ENCODE measurements at places on chromosomes 7 and 10.

GRCh38 chr7:8516976-8517375 is 83.6 kb downstream of the NXPH1 start:
- DNase-seq = no peak

DNA sequence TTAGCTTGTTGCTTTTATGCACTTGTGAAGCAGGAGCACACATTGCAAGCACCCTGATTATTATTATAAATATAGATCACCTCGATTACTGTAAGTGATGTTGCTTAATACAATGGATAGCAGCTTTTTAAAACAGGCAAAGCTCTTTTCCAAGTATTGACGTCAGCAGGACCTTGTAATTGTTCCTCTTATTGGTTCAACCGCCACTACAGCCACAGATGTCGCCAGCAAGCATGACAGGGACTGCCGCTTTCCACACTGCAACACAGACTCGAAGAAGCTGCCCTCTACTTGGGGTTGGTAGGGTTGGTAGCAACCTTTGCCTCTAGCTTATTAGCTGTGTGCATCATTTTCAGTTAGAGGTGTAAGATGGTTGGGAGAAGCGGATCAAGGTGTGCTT is 167.6 kb downstream of the ZNF365 start:
- no peak for DNase-seq

- no peak for DNase-seq
Measured at GRCh38 chr10:110617425-110618229, 26.5 kb upstream of the RBM20 start.

DNA sequence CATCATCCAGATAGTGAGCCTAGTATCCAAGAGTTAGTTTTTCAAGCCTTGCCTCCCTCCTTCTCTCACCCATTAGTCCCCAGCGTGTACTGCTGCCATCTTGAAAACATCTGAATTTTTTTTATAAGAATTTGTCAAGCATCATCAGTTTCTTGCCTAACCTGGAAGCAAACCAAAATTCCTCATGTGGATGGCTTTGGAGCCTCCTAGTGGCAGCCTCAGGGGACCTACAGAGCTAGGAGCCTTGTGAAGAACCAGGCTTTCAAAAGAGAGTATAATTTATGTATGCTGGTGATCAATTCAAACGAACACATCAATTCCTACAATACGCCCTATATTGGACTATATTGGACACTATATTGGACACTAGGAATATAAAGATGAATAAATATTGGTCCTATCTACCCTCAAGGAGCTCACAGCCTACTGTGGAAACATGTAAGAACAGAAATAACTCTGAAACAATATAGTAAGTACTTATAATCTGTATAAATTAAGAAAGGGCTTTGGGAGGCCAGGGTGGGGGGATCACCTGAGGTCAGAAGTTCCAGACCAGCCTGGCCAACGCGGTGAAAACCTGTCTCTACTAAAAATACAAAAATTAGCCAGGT is 63.4 kb downstream of the HPSE2 start:
- DNase-seq = no peak

GRCh38 chr10:97063271-97063982 is 122.3 kb downstream of the SLIT1 start:
- no peak for DNase-seq

DNA sequence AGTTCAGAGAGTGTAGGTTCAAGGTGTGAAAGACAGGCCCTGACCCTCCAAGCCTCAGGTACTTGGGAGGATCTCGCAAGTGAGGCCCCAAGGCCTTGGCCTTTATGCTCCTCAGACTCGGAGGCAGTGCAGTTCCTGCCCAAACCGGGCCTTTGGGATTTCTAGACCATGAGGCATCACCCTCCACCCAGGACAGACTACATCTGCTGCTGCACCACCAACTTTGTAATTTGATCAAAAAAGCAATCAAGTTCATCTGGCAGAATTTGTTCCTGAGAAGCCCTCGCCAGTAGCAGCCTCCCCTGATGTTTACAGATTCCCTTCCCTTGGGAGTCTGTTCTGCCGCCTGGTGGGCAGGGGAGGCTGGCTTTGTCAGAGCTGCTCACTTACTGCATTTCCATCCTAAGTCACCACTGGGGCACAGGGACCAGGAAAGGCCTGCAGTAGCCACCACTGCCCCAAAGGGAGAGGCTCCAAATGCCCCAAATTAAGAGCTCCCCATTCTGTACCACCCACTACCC is 2.1 kb downstream of the CAMK2G start:
- DNase-seq = no peak

DNA sequence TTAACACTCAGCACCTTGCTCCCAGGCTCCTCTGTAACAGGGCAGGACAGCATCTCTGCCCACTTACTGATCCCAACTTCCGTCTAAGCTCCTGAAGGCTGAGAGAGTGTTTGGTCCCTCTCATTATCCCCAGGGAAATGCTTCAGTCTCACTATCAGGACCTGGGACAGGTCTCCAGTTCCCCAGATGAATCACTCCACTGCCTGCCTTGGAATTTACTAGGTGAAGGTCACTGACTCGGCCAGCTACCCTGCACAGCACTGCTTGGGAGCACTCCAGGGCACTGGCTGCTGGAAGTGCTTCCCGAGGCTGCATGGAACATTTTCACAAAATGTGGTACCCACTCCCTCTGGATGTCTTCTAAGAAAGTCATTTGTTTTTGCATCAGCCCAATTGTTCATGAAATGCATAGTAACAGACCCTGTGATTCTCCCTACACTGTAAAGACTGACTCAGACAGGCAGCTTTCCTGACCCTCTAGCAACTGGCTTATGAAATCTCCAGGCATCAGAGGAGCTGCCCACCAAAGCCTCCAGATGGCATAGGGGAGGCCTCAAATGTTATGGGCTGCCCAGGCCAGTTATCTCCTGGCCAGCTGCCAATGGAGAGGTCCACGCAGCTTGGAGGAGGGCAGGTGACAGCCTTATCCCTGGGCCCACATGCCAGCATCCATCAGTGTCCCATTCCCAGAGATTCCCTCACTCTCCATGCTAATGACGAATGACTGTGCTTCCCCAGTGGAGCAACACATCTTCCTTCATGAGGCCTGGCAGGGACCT is 89.1 kb downstream of the GFRA1 start:
- DNase-seq = no peak

- no peak for DNase-seq
Measured at GRCh38 chr7:74012842-74013249, 15.1 kb upstream of the ELN start.

- no peak for DNase-seq
Measured at GRCh38 chr7:103009466-103010185, 65.0 kb downstream of the FBXL13 start.

DNA sequence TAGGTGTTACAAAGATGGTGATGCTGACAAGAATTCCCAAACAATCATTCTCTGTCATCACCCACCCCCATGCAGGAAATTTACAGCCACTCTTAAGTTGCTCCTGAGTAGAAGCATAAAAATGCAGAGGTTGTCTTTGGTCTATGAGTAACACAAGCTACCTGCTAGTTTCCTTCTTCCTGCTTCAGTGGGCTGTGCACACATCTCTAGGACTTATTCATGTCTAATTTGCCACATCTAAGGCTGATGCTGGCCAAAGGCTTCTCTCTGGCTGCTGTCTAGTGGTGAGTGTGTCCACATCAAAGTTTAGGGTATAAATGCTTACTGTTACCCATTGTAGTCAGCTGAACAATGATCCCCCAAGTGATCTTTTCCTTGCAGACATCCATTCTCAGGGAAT is 662.5 kb downstream of the TYW1 start:
- no peak for DNase-seq

DNA sequence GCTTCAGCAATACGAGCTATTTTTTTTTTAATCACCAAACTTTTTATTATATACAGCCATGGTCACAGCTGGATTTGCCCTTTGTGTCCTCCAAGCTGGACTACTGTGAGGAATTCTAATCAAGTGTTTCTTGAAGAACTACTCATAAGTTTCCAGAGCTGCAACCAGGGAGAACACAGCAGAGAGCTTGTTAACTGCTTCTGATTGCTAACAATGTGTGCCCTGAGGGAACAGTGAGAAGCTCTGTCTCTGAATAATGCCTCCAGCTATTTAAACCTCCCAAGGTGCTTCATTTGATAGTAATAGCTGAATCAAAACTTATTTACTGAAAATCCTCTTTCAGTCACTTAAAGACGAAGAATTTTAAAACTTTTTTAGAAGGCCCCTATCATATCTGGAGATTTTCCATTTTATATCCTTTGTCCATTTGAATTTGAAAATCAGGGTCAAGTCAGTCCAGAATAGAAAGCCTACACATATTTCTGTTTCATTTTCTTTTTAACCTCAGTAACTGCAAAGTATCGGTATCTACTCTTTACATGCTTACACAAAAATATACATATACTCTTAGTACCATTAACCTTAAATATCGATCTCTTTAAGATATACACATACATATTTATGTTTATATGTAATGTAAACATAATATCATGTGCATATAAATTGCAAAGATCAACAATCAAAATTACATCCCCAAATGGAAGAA is 1024.2 kb downstream of the GRM8 start:
- DNase-seq = no peak

GRCh38 chr7:77450054-77450453 is 33.9 kb upstream of the GSAP start:
- no peak for DNase-seq

DNA sequence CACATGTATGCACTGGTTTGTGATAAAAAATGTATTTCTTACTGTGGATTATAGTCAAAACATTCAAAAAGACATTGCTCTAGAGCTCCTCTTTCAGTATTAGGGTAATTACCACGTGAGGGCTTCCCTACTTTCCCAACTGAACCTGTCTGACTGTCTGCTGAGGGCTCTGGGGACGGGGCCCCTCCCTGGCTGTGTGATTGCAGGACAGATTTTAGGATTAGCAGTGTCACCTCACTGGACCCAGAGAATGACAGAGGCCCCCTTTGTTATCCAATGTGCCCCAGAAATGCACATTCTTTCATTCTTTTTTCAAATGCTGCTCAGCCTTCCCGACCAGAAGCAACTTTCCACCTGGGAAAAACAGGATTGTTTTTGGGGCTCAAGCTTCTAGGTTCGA is 43.6 kb upstream of the MXI1 start:
- no peak for DNase-seq

DNA sequence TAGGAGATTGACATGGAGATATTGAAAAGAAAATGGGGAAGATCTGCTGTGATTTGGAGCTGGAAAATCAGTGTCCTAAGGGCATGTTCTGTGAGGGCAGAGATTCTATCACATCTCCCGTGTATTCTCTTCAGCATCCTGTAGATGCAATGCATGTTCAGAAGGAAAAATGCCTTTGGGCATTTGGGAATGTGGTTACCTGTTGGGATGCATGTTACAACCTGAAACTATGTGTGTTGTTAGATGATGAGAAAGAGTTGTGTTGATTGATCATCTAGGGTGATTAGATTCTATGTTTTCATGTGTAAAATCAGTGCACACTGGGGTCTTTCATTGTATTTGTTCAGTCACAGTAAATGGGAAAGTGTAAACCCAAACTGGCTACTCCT is 14.7 kb downstream of the CUZD1 start:
- no peak for DNase-seq

DNA sequence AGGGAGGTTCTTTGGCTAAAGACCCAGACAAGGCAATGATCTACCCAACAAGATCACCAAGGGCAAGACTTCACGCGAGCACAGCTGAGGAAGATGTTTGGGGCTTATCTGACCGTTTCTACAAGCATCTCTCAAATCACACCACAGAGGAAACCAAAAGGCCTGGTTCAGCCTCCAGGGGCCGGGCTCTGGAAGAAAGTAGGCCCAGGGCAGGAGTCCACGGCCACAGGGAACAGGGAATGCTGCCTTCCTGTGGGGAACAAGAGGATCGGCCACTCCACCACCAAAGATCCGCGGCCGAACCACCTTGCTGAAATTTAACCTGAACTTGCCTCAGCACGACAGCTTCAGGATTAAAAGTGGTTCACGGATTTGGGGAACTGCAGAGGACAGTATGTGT is 332.5 kb downstream of the PTPRN2 start:
- no peak for DNase-seq

DNA sequence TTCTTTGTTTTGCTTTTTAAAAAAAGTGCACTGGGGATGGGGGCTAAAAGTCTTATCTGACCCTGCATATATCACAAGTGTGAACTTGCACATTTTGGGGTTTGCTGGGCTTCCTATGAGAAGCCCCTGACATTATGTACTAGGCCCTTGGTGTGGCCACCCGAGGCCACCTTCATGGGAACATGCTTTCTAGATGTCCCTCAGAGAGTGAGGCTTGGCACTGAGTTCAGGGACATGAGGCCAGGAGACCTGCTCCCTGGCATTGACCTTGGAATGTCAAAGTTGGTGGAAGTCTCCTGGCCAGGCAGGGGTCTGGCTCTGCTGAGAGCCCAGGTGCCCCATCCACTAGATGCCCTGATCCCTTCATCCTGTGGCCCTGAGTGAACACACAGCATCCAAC is 536.2 kb downstream of the TCERG1L start:
- DNase-seq = no peak

DNA sequence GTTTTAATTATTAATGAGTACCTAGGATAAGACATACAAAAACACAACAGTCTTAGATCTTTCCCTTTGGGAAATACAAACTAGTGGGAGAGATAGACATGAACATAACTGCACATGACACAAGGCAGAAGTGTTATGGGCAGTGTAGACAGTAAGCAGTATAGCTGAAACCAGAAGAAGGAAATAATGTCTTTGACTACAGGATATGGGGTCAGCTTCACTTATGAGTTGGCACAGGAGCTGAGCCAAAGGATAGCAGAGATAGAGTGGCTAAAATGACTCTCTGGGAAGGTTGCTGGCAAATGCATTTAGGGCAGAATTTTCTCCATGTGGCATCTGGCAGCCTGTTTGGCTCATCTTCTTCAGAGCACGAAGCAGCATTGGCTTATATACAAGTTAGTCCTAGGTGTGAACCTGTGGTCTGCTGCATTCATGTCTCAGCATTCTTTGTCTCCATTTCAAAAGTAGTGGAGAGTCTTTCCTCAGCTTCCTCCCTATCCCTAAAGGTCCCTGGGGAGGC is 60.3 kb upstream of the FEZF1 start:
- DNase-seq = no peak

DNA sequence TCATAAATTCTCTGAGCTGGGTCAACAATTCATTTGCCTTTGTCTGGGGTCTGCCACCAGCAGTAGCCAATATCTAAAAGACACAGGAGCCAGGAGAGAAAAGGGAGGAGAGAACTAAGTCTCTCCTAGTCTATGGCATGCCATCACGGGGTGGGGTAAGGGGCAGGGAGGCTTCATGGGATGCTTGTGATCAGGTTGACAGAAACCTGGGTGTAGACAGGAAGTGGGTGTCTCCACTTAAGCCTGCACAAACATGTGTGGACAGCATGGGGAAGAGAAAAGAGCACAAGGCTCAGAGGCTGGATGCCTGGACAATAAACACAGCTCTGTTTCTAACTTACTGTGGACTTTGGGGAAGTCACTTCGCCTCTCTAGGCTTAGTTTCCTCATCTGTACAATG is 11.5 kb upstream of the C10orf53 start:
- DNase-seq = no peak

GRCh38 chr10:35916791-35917190 is 274.7 kb upstream of the FZD8 start:
- no peak for DNase-seq

GRCh38 chr7:24669971-24670591 is 87.2 kb downstream of the GSDME start:
- no peak for DNase-seq
